Activated CD4-positive, alpha-beta memory T cell treated with anti-CD3 and anti-CD28 coated beads, Interleukin-2, amount 10 ng/mL, durations not matched to agents 7 days and 5 days (primary cell): ENCODE measurements at places on chromosomes 13 and 19. TPM values are rescaled to one million over a fixed set of nuclear protein-coding genes. Genes with fewer than 3 reads are reported as not detected.

- DNase-seq, result peak; percentile 27
- H3K4me3 ChIP-seq, result peak overlapping the region; percentile 50
- no peaks in the 10 kb centered on the region for H3K36me3 ChIP-seq
- peaks cover 3% of the 10 kb centered on the region for H3K27me3 ChIP-seq
These were observed 154.2 kb upstream of the KLF12 start for GRCh38 chr13:74288361-74288911.

- no peaks in the 10 kb centered on the region for H3K36me3 ChIP-seq
- H3K27ac ChIP-seq, result no peak overlapping the region
- no peaks in the 10 kb centered on the region for H3K4me1 ChIP-seq
These were observed 29.2 kb downstream of the SHANK1 start for GRCh38 chr19:50690439-50690838.

DNA sequence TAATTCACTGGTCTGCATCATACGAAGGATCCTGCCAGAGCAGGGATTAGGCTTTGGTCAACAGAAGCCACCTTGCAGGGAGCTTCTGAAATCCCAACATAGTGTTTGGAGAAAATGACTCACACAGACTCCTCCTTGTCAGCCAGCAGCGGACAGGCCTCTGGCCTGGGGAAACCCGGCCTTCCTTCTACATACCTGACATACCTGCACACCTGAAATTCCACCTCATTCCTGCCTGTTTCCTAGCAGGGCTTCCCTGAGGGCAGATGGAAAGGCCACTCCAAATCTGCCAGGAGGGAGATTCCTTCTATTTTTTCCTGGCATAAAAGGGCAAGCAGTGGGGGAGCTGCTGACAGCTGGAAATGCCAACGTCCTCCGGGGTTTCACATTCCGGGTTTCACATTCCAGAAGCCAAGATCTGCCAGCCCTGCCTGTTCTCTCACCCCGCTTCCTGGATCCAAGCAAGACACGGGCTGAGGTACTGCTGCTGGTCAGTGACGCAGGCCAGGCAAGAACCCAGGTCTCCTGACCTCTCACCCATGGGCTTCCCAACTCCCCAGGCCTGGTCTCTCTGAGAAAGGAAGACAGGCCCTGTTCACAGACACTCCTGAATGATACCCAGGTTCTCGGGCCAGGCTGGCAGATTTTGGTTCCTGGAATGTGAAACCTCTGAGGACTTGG is 18.2 kb upstream of the IGFL1 start:
- no peak overlapping the region for H3K27ac ChIP-seq
- H3K4me3 ChIP-seq, result no peak overlapping the region
- peaks cover 32% of the 10 kb centered on the region for H3K27me3 ChIP-seq
- H3K36me3 ChIP-seq, result no peaks in the 10 kb centered on the region
- H3K4me1 ChIP-seq, result peaks cover 6% of the 10 kb centered on the region

DNA sequence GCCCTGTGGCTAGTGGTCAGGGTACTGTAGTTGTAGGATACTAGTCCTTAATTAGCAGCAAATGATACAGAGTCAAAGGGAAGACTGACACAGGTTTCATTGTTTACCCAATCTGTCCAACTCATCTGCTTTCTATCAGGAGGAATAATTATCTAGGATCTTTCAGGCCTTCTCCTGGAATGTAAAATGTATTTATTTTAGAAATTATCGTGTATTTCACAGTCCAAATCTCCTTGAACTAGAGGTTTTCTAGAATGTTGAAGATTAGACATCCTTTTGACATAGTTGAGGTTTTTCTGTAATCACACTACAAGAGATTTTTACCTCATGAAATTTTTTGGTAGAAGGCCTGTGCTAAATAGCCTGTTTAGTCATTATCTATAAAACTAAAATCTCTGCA is 1694.8 kb upstream of the PCDH20 start:
- no peaks in the 10 kb centered on the region for H3K36me3 ChIP-seq
- no peak for DNase-seq
- H3K27ac ChIP-seq, result no peak overlapping the region
- no peaks in the 10 kb centered on the region for H3K27me3 ChIP-seq

- H3K36me3 ChIP-seq, result peaks cover under 1% of the 10 kb centered on the region
- H3K4me1 ChIP-seq, result peaks cover 9% of the 10 kb centered on the region
These were observed 7.7 kb downstream of the SCGB2B2 start for GRCh38 chr19:34669305-34669704.

- no peak overlapping the region for H3K27ac ChIP-seq
- no peaks in the 10 kb centered on the region for H3K27me3 ChIP-seq
- no peaks in the 10 kb centered on the region for H3K36me3 ChIP-seq
These were observed 152.0 kb upstream of the IRS2 start for GRCh38 chr13:109938255-109938936.

GRCh38 chr13:40158218-40158617 is 502.8 kb downstream of the COG6 start:
- no peak for DNase-seq
- H3K27ac ChIP-seq, result no peak overlapping the region
- no peaks in the 10 kb centered on the region for H3K36me3 ChIP-seq
- no peaks in the 10 kb centered on the region for H3K27me3 ChIP-seq
- no peak overlapping the region for H3K4me3 ChIP-seq

DNA sequence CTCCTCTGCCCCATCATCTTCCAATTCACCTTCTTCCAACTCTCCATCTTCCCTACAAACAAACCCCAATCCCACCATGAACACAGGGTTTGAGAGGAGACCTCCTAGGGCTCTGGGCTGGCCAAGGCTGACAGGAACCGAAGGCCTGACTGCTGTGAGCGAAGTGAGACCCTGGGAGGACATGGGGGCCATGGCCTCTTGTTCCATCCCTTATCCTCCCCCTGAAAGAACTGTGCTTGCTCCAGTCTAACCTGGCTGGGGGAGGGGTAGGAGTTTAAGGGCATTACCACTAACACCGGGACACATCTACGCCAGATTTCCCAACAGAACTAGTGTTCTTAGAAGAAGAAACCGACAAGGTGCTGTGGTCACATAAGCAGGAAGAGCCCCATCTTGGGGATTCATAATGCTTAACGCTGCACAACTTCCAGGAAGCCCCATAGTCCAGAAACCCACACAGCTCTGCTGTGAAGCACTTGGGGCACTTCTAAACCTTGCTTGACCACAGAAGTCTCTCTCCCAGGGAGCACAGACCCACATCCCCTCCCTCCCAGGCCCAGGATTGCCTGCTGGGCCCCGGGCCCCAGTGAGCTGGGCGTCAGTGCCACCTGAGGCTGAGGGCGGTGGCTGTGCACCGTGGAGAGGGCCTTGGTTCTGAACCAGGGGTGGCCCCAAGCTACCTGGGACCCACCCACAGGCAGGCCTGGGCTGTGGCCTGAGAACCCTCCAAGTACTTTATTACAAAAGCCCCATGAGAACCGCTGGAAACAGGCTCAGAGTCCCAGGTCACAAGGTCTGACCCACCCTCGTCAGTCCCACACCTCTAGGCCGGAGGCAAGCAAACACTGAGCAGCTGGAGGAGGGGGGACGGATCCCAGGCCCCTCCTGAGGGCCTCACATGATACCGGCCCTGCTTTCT is 18.8 kb downstream of the ZC3H4 start:
- peaks cover 66% of the 10 kb centered on the region for H3K36me3 ChIP-seq
- peak overlapping the region; percentile 91 for H3K27ac ChIP-seq
- H3K27me3 ChIP-seq, result no peaks in the 10 kb centered on the region

GRCh38 chr13:34344816-34345215 is 526.9 kb downstream of the RFC3 start:
- H3K27me3 ChIP-seq, result no peaks in the 10 kb centered on the region
- no peaks in the 10 kb centered on the region for H3K36me3 ChIP-seq
- no peak for DNase-seq
- no peaks in the 10 kb centered on the region for H3K4me1 ChIP-seq
- no peak overlapping the region for H3K27ac ChIP-seq

The PDX1 gene
- total RNA-seq, result not detected

The LSM4 gene
- total RNA-seq, result 180 TPM

The DENND1C gene
- 97.2 TPM for total RNA-seq

The ZNF544 gene
- total RNA-seq, result 47.5 TPM

The ZNF579 gene
- total RNA-seq, result 6.6 TPM
